ENCODE measurements at places on chromosomes 12 and 14. TPM values are rescaled to one million over a fixed set of nuclear protein-coding genes. Genes with fewer than 3 reads are reported as not detected.

GRCh38 chr14:65594153-65594881 lies 181.8 kb downstream of the FUT8 start:
- no peak for DNase-seq

The METTL1 gene
- 7.0 TPM for total RNA-seq

GRCh38 chr12:49687941-49688340 lies 19.3 kb downstream of the FMNL3 start:
- DNase-seq: no peak

- no peak for DNase-seq
Measured at GRCh38 chr12:26264215-26264838, 69.0 kb downstream of the SSPN start.

The IGFBP6 gene
- total RNA-seq: 54.3 TPM

GRCh38 chr14:56487090-56487667 lies 92.4 kb upstream of the TMEM260 start:
- DNase-seq: no peak

- no peak for DNase-seq
Measured at GRCh38 chr12:19499030-19499429, 59.7 kb downstream of the AEBP2 start.

DNA sequence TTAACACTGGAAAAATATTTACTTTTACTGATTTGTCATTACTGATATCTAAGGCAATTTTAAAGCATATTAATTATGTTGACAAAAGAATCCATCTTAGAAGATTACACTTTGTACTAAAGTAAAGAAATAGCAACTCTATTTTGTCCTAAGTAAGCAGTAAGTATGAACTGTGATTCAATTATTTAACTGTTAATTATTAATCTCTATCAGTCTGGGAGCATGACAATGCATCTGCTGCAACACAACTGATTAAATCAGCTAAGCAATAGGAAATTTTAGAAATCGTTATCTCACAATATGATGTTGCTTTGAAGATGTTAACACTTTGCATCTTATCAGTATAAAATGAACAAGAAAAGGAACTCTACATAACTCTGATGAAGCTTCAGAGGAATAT lies 172.3 kb downstream of the DPY19L2 start:
- no peak for DNase-seq

GRCh38 chr14:31992011-31992447 lies 85.1 kb upstream of the ARHGAP5 start:
- DNase-seq: no peak

GRCh38 chr14:89454996-89455395 lies 38.0 kb upstream of the FOXN3 start:
- no peak for DNase-seq

GRCh38 chr12:64666054-64666914 lies 56.0 kb downstream of the RASSF3 start:
- no peak for DNase-seq

DNA sequence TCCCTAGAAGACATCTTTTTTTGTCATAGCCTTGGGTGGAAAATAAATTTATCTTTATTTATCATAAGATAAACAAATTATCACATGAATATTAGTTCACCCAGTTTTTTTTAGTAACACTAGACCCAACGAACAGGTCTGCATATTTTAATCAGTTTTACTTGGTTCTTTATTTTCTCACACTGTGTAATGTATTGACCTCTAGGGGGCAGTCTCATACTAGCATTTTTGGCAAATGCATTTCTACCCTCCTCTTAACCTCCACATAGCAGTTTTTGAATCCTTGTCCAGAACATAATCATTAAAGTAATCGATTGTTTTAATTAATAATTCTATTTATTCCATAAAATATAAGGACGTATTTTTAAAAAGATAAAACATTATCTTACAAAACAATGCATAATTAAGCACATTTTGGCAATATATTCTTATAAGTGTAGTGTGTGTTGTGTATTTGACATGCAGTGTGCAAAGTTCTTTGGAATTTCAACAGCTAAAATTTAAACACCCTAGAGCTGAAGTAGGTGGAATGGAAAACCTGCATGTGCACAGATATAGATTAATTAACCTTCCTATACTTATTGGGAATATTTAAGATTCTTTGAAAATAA lies 31.6 kb upstream of the PTPRQ start:
- no peak for DNase-seq

The SLC17A8 gene
- total RNA-seq: not detected

GRCh38 chr12:122820138-122820537 lies 15.1 kb upstream of the HIP1R start:
- DNase-seq: no peak

- DNase-seq: no peak
Measured at GRCh38 chr14:69285661-69286255, 25.8 kb downstream of the GALNT16 start.

GRCh38 chr12:129847063-129847462 lies 56.8 kb downstream of the TMEM132D start:
- no peak for DNase-seq

The NANOG gene
- total RNA-seq: not detected

The CREBL2 gene
- 15.9 TPM for total RNA-seq

DNA sequence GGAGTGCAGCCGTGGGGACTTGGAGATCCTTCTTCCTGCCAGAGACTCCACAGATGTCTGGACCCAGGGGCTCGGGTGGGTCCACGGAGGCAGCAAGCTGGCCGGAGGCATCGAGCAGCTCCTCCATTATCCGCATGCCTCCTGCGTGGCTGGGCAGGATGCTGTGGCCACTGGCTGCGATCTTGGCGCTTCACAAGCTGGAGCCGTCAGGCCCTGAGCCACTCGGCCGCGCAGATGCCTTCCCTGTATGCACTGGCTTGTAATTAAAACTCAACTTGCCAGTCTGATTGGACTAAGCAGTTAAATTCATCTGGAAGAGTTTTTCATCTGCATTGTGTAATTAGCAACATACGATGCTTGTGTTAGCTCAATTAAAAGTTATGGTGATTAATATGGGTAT lies 151.5 kb downstream of the AACS start:
- DNase-seq: no peak

DNA sequence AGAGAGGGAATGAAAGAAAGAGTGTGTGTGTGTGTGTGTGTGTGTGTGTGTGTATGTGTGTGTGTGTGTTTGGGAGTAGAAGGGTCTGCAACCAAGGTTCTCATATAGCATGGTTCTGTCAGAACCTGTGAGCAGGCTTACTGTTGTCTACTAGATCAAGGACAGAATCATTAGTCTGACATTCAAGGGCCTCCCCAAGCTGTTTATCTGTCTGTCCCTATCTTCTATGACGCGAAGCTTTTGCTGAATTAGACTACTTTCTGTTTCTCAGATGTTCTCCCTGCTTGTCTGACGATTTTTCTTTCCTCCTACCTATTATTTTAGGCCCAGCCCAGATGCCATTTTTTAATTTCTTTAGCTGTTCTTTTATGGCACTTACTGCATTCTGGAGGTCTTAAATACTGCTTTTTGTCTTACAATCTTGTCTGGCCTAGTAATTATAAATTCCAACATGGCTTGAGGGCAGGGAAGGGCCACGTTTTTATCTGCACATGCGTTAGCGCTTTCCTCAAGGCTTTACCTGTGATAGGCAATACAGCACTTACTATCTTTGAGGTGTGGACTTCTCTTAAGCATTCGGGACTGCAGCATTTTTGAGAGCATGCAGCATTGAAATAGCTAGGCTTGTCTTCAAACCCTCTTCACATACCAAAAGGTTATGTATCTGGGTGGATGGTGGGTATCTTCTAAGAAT lies 150.2 kb downstream of the TTLL5 start:
- DNase-seq: no peak

DNA sequence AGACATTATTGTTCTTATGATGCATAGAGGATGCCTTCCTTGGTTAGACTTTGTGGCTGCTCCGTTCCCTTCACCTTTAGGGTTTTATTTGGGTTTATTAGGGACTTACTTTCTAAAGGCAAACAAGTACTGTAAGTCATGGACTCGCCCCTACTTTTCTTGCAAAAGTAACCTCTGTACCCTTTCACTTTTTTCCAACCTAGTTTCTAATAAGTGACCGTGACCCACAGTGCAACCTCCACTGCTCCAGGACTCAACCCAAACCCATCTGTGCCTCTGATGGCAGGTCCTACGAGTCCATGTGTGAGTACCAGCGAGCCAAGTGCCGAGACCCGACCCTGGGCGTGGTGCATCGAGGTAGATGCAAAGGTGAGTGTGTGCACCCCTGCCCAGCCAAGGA lies 72.7 kb downstream of the SMOC1 start:
- DNase-seq: no peak

The NRXN3 gene
- total RNA-seq: 1.4 TPM

GRCh38 chr14:61498303-61498702 lies 176.9 kb downstream of the PRKCH start:
- no peak for DNase-seq

DNA sequence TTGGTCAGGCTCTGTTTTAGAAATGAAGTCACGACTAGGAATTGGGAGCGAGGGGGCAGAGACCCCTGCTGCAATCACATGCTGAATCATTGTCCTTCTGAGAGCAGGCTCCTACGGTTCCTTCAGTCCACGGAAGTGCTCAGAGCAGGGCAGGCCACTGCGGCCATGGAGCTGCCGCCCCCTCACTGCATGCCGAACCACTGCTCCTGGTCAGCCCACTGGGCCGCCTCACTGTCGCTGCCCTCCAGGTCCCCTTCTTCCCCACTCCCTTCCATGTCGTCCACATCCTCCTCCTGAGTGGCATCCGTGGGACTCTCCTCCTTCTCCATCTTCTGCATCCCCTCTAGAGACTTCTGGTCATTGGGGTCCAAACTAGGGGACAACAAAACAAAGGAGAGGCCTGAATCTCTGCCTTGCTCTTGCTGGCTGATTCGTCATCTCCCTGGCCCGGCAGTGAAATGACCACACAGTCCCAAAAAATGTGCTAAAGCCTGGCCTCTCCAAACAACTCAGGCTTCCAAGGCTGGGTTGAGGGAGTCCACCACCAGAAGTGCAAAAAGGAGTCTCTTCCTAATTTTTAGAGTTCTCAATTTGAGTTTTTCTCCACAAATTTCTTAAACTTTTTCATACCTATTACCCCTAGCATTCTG lies 29.4 kb downstream of the ANAPC7 start:
- DNase-seq: no peak

The RBP5 gene
- 0.54 TPM for total RNA-seq

GRCh38 chr12:131607658-131608447 lies 103.0 kb upstream of the SFSWAP start:
- DNase-seq: no peak

DNA sequence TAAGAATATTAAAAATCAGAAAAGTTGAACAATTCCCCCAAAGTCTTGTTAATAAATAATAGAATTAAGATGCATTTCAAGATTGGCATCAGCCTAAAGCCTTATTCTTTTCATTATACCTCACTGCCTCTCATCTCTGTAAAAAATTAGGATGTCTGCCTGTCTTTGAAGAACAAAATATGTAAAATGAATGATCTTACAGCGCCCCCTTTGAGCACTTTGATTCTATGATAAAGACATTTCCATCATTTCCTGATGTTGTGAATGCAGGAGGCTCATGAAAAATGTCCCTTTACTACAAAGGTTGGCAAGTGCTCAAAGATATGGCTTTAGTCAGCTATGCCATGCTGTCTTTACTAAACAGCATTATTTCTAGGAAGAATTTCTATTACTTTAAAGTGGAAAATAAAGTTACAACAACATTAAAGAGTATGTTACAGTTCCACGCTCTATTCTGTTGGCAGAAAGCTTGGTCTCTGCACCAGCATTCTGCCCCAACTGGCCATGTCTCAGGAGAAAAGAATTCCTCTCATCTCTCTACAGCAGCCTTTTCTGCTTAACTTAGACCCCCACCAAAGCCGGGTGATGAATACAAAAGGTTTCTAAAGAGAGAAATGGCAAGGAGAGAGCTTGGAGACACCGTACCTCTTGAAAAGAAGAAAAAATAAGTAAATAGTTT lies 95.1 kb downstream of the LLPH start:
- DNase-seq: no peak

GRCh38 chr12:44774815-44775411 lies 101.2 kb downstream of the NELL2 start:
- DNase-seq: no peak

The PPFIBP1 gene
- 330 TPM for total RNA-seq

The INSM2 gene
- total RNA-seq: not detected

DNA sequence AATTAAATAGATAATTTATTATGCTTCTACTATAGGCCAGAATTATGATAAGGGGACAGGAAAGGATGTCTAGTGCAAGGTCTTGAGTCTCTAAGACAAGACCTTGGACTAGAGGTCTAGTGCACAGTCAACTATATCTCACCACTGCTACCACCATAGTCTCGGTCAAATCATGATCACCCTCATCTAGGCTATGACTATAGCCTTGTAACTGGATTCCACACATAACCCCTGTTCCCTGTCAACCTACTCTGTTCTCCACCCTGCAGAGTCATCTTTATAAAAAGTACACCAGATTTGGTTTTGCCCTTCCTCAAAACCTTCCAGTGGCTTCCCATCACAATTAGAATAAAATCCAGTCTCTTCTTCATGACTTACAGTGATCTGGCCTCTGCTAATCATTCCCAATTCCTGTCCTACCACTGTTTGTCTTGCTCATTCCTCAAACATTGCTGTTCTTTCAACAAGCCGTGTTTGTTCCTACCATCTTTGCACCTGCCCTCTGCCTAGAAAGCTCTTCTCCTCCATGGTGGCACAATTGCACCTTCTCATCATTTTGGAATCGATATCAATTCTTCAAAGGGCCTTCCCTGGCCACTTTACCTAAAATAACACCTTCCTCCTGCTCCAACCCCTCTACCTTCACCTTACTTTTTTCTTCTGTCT lies 169.4 kb downstream of the FOXN3 start:
- no peak for DNase-seq

The MANSC4 gene
- total RNA-seq: not detected

DNA sequence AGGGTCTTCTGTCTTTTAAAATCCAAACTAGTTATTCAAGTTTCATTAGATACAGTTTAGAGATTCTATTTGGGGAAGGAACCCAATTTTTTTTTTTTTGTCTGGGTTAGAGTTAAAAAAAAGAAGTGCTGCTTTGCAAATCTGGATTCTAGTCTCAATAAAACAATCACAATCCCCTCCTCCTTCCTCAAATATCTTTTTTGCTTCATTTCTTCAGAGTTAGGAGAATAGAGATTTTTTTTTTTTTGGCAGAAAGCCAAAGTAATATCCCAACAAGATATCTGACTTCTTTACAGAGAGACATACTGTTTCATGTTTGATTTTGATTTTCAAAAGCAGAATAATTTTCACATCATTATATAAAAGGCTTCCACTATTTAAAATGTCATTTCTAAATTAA lies 201.9 kb downstream of the FOXN3 start:
- no peak for DNase-seq

DNA sequence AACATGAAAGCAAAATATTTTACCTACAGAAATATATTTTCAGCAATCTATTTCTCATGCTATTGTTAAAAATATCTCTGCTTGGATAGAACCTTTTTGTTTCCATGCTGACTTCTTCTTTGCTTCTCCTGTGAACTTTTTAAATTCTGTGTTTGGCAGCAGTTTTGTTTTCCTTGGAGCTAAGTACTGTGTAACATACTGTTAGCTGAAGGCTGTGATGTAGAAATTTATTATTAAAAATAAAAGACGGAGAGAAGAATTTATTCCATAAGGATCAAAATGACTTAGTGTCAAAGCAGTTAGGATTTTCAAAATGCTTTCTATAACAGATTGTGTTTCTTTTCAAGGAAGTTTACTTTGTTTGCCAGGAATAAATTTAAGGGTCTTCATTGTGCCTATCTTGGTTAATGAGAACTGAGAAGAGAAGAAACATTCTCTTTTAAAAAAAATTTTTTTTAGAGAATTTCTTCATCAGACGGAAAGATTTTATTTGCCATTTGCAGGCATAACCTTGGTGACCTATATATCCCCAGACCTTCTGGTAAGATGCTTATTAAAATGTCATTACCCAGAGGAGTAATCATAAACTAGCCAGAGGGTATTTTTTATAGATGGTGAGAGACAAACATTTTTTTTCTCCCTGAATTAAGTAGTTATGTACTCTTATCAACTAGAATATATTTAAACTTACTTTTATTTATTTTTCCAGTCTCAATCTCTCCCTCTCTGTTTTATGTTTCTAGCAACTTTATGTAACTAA lies 147.1 kb upstream of the SLCO1C1 start:
- DNase-seq: no peak
